ENCODE measurements at places on chromosomes 6 and 20.

DNA sequence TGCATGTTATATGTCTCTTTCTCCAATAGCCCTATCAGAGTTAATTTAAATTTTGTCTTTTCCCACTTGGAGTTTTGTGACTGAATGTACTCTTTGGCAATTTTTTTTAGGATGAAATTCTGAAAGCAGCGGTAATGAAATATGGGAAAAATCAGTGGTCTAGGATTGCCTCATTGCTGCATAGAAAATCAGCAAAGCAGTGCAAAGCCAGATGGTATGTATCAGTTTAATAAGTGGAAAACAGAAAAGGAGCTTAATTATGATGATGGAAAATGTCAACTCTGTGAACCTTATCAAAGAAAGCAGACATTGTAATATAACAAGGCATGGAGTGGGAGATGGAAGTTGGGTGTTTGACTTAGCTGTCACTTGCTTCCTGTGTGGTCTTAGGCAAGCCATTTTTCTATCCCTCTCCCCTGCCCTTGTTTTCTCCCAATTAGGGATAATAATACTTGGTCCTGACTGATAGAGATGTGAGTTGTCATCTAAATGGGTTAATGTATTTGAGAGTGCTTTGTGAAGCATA lies 2.7 kb downstream of the CDC5L start:
- DNase-seq = no peak

GRCh38 chr6:66291905-66292304 lies 584.9 kb upstream of the EYS start:
- DNase-seq = no peak

- DNase-seq = no peak
Measured at GRCh38 chr6:16174416-16175078, 45.7 kb downstream of the MYLIP start.

- no peak for DNase-seq
Measured at GRCh38 chr20:62766716-62767115, 29.6 kb upstream of the MRGBP start.

DNA sequence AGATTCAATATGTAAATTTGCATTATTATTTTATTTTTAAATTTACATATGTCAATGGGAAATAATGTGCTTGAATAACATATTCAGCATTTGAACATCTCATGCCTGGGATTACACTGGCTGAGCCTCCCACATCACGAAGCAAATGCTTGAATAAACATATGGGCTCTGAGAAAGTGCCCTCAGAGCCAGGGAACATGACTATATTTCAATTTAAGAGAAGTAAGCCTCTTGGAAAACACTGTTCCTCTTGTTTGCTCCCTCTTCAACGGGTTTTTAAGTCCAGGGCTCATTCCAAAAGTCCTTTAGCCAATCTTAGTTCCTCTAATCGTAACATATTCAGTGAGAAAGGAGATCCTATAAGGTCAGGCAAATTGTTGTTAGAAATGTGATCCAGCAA lies 122.0 kb downstream of the GMPR start:
- DNase-seq = no peak

GRCh38 chr6:128252341-128253176 lies 267.8 kb downstream of the PTPRK start:
- no peak for DNase-seq

GRCh38 chr6:17552861-17553260 lies 47.2 kb upstream of the FAM8A1 start:
- DNase-seq = no peak

DNA sequence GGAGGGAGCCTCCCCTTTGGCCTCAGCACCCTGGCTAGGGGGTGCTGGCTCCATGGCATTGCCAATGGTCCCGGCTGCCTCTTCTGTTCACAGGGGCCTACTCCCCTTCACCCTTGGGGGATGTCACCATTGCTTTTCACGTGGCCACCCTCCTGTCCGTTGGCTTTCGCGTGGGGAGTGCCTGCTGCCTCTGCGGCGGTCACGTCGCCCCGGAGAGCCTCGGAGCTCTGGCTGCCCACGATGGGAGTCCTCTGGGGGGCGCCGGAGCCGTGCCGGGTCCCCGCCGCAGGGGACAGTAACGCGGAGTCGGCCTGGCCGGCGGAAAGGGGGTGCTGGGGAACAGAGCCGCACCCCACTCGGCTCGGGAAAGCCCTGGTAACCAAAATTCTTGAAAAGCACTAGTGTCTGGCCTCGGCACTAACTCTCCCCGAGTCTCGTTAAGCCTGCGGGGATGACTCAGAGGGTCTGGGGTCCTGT lies 661 bp upstream of the HEBP2 start:
- DNase-seq = peak; percentile 51

- no peak for DNase-seq
Measured at GRCh38 chr6:45728674-45729073, 287.0 kb downstream of the CLIC5 start.

DNA sequence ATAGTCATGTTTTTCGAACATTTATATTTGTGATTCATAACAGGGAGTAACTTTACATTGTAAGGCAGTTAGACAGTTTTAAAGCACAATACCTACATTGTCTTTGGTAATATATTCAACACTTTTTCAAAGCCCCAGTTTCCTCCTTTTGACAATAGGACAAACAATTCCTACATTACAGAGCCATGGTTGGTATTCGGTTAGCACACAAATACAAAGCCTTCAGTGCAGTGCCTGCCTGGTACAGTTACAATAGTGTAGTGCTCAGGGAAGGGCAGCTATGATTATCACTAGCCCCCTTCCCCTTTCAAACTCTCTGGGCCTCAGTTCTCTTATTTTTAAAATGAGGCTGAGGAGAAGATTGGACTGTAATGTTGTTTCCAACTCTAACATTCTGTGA lies 207.8 kb downstream of the TPBG start:
- no peak for DNase-seq

DNA sequence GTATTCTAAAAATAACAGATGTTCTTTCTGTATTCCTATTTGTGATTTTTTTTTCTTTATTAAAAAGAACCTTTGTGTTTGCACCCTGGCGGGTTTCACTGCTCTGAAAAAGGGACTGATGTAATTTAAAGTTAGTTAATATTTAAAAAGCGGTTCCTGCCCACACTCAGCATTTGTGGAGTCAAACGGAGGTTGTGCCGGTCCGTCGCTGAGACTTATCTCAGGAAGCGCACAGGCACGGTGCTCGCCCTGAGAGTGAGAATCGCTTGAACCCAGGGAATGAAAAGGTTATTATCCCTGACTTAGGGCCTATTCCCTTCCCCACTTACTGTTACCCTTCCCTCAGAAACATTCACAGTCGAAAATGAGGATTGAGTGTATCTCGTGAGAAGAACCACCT lies 366.7 kb downstream of the THBS2 start:
- no peak for DNase-seq

DNA sequence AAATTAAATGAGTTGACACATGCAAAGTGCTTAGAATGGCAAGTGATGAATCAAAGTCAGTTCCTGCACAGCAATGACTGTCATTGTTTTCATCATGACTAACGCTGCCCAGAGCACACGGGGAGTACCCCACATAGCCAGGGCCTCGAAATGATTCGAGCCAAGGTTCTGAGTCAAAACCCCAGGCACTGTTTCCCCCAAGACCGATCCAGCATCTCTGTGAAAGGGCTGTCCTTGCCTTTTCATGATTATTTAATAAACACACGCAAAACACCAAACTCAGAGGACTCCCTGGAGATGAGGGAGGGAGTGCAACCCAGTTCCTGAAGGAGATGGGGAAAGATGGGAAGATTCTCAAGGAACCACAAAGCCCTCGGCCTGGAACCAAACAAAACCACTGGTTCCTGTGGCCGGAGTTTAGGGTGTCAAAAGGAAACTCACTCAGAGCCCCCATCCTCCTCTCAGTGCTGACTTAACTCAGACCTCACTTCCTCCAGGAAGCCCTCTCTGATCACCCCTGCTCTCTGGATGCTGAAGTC lies 3.8 kb downstream of the PREX1 start:
- DNase-seq = no peak

DNA sequence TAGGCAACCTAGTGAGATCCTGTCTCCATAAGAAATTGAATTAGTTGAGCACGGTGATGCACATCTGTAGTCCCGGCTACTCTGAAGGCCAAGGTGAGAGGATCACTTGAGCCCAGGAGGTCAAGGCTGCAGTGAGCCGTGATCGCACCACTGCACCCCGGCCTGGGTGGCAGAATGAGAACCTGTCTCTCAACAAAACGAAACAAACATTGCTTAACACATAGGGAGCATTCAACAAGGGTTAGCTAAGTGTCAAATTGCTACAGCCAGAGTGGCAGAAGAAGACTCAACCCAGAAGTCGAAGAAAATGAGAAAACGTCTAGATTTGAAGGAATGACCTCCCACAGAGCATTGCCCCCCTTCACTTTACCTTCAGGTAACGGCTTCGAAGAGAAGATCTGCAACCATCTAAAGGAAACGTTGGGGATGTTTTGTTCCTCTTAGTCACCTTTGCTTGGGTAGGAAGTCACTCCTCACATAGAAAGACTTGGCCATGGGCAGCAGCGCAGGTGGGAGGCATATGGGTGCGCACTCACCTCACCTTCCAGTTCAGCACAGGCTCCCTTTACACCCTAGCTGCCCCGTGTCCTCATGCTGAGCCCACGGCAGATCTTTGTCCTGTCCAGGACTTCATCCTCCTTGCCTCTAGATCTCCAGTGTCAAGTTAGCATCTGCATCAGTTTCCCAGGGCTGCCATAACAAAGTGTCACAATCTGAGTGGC lies 63.7 kb upstream of the SHLD1 start:
- DNase-seq = no peak

- DNase-seq = no peak
Measured at GRCh38 chr20:2255926-2256531, 39.8 kb upstream of the TGM3 start.

GRCh38 chr6:152273638-152274037 lies 363.5 kb downstream of the SYNE1 start:
- DNase-seq = peak; percentile 73

DNA sequence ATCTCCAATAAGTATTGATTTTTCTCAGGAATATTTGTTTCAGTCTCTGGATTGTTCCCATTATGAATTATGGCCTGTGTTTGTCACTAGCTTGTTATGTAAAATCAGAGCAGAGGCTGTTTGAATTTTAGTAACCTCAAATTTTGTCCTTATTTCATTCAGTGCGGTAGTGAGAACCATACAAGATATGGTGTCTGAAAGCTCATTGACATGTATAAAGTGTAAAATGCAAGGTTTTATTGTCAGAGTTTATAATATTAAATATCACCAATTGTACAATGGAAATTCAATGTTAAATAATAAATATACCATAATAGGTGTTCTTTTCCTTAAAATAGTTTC lies 353.3 kb upstream of the SYNCRIP start:
- no peak for DNase-seq

DNA sequence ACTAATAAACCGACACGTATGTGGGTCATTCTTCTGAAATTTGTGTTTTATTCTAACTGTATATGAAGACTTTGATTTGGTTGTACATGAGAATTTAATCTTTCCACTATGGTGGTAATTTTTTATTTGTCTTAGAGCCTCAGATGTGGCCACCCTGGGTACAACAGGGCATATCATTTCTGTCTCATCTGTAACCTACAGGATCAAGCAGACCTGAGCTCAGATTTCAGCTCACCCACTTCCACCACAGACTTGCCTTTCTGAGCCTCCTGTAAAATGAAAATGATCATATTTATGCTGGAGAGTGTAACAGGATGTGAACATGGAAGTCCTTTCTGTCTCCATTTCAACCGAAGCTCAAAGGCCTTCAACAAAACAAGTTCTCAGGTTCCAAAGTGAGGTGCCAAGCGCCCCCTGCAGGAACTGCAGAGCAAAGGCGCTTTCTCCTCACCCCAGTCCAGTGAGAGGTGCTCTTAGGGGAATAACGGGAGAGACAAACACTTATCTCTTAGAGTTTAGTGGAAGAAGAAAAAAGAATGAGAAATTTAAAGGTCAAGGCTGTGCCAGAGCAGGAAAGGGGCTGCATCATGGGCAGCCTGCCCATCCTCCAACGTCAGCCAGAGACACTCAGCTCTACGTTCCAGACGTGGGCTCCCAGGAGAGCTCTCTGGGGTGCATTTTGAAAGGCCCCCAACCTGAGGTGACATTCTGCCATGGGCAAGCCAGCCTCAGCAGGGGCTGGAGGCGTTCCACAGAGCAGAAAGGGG lies 23.0 kb upstream of the CD24 start:
- peak; percentile 84 for DNase-seq

- DNase-seq = no peak
Measured at GRCh38 chr20:2219481-2220006, 76.3 kb upstream of the TGM3 start.

DNA sequence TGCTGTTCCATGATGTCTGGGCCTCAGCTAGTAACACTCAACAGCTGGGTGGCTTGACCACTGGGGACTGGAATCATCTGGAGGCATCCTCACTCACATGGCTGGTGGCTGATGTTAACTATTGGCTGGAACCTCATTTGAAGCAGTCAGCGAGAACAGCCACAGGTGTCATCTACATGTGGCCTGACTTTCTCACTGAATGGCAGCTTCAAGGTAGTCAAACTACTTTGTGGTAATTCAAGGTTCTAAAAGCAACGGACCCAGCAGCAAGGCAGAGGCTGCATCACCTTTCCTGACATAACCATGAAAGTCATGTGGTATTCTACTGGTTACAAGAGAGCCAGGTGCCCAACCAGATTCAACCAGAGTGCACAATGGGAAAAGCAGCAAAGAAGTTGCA lies 115.9 kb upstream of the DST start:
- no peak for DNase-seq

DNA sequence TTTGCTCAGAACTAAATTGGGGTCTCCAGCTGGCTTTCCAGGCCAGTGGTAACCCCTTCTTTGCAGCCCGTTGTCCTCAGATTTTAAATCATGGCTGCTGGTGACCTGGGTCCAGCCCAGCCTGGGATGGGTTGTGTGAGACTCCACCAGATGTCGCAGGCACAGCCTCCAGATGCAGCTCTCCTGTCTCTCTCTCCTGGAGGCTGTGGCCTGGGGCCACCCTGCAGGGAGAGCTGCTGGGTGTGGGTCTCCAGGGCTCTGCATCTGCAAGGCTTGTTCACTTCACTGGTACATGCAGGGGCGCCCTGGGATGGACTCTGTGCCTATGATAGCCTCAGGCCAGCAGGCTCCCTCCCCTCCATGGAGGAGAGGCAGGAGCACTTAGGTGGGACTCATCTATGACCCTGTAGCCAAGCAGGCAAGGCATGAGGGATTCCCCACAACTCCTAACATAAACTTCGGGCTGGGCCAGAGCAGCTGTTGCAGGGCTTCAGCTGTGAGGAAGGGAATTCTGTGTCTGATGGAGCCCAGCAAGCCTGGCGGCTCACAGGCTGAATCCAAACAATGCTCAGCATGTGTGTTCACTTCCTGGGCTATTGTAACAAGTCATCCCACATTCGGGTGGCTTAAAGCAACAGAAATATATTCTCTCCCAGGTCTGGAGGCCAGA lies 94.7 kb upstream of the NXT1 start:
- no peak for DNase-seq

GRCh38 chr20:2246069-2246491 lies 49.7 kb upstream of the TGM3 start:
- peak; percentile 38 for DNase-seq
